ENCODE measurements at places on chromosomes 4 and X. TPM values are rescaled to one million over a fixed set of nuclear protein-coding genes. Genes with fewer than 3 reads are reported as not detected.

DNA sequence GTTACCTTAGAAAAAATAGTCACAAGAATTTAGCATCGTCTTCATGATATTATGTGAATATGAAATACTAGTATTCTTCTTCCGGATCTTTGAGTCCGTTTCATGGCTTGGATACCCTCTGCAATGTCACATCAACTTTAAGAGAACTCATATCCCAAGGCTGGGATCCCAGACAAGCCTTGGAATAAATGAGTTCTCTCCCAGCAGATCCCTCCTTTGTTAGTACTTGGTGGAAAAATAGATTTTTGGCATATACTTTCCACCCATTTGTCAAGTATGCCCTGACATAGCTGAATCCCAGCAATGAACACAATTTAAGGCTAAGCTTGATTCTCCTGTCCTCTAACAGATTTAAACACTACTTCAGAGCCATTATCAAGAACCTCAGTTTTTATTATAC lies 144.5 kb downstream of the PPARGC1A start:
- DNase-seq, result no peak

GRCh38 chr4:2925931-2926860 lies 37.0 kb downstream of the NOP14 start:
- no peak for DNase-seq

OR13H1 gene
- total RNA-seq, result not detected

GRCh38 chrX:52504551-52504950 lies 8.9 kb downstream of the XAGE1A start:
- no peak for DNase-seq

DNA sequence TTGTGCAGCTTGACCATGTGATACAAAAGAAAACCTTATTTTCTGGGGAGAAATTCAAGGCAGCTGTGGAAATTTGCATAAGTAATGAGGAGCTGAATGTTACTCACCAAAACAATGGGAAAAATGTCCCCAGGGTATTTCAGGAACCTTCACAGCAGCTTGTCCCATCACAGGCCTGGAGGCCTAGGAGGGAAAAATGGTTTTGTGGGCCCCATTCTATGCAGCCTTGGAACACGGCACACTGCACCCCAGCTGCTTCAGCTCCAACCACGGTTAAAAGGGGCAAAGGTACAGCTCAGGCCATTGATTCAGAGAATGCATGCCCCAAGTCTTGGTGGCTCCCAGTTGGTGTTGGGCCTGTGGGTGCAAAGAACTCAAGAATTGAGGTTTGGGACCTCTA lies 216.1 kb downstream of the MAGEE1 start:
- no peak for DNase-seq

- no peak for DNase-seq
Measured at GRCh38 chrX:134669378-134670098, 11.3 kb upstream of the PLAC1 start.

GRCh38 chr4:139374251-139374650 lies 72.0 kb upstream of the NDUFC1 start:
- no peak for DNase-seq

- no peak for DNase-seq
Measured at GRCh38 chrX:114800719-114801118, 216.7 kb downstream of the IL13RA2 start.

GRCh38 chr4:76984127-76984526 lies 34.6 kb downstream of the SEPTIN11 start:
- DNase-seq, result no peak

GRCh38 chrX:42399632-42400024 lies 378.3 kb downstream of the PPP1R2C start:
- DNase-seq, result no peak

- DNase-seq, result no peak
Measured at GRCh38 chr4:145148980-145149379, 31.4 kb downstream of the OTUD4 start.

DNA sequence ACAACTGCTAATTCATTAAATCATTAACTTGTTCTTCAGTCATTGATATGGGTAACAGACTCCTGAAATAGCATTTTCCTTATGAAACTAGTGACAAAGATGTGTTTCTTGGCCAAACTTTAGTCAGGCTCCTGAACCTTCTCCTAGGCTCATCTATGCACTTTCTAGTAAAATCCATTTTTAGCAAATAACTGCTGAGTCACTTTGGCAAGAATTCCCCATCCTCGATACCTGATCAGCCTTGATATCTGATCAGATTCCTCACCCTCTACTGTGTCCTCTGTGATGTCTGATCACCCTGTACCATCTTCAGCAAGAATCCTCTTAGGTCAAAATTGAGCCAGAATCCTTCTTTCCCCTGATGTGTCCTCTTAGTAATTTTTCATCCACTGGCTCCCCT lies 161.2 kb upstream of the TAPT1 start:
- no peak for DNase-seq

TEX13D gene
- total RNA-seq, result not detected

DNA sequence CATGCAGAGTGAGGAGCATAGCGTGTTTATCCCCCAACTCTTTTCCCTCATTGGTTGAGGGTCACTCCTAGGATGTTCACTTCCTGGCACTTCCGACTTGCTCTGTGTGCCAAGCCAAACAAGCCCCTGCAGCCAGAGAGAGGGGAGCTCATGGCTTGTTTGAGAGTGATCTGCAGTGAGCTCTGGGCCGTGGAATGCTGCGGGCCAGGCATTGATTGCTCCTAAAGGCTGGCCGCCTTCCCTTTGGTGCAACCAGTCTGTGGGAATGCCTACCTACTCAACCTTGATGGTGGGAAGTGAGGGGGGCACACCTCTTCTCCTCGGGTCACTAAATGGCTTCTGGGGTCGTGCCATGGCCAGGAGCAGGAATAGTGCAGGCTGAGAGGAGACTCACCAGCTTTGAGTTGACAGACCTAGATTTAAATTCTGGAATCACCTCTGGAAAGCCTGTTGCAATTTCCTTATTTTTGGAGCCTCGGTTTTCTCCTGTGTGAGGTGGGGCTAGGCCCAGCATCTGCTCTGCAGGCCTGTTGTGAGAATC lies 152.0 kb upstream of the STX18 start:
- no peak for DNase-seq

- DNase-seq, result no peak
Measured at GRCh38 chr4:185128272-185129119, 14.6 kb upstream of the SLC25A4 start.

DNA sequence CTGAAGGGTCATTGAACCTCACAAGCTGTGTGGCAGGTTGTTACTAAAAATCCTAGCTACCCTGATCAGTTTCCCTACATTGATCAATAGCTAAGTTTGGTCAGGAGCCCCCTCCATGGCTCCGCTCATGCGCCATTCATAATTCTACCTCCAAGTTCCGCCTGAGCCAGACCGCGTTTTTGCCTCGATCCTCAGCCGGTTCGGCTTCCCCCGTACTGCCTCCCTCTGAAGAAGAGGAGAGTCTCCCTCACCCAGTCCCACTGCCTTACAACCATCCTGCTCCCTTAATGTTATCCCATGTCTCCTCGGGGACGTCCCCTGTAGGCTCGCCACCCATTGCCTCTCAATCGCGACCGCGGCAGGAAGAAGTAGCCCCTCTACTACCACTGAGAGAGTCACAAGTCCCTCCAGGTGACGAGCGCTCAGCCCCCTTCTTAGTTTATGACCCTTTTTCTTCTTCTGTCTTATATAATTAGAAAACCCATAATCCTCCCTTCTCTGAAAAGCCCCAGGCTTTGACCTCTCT lies 158.2 kb downstream of the DEFB131A start:
- DNase-seq, result no peak

- no peak for DNase-seq
Measured at GRCh38 chrX:5236096-5236495, 992.6 kb downstream of the NLGN4X start.

- no peak for DNase-seq
Measured at GRCh38 chr4:70315928-70316327, 18.9 kb upstream of the CABS1 start.

- DNase-seq, result no peak
Measured at GRCh38 chr4:75232546-75232945, 281.7 kb downstream of the RCHY1 start.

OTUD4 gene
- 28.1 TPM for total RNA-seq

GRCh38 chr4:120354381-120354780 lies 287.7 kb upstream of the MAD2L1 start:
- no peak for DNase-seq

- no peak for DNase-seq
Measured at GRCh38 chr4:143939528-143939927, 34.2 kb upstream of the GYPE start.

GRCh38 chrX:74160816-74161215 lies 143.2 kb upstream of the ZCCHC13 start:
- DNase-seq, result no peak

RHOXF1 gene
- not detected for total RNA-seq

ASMT gene
- not detected for total RNA-seq

GRCh38 chr4:74370912-74371311 lies 6.0 kb downstream of the EREG start:
- DNase-seq, result no peak

DNA sequence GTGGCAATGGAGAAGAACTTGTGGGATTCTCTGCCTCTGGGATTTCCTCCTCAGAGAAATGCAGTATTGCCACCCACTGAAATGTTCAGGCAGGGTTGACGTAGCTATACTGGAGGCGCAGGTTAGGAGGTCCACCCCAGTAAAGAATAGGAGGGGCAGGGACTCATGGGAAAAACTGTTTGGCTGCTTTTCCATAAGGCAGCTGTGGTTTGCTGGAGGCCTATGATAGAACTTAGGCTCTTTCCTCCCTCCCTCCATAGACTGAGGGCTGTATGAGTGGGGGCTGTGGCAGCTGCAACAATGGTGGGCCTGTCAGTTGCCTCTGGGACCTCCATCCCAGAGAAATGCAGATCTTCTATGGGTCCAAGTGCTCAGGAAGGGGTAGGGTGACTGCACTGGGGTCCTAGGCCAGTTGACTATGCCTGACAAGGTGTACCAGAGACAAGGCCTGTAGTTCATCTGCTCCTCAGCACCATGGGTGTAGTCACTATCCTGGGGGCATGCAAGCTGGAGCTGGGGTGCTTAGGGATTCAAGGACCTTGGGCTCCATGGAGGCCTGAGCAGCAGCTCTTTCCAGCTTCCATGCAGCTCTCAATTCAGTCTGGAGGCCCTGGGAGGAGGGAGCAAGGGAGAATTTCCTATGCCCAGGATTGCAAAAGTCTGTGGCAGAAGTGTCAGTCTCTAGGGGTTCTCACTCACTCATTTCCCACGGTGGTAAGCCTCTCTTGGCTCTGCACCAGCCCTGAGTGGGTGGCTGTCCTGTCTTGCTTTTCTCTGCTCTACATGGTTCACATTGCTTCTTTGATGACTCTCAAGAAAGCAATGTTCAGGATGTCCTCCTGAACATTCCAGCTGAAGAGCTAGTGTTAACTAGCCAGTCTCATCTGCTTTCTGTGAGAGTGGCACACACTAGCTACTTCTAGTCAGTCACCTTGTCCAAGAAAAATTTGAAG lies 353.0 kb downstream of the IDS start:
- DNase-seq, result peak; percentile 23

DNA sequence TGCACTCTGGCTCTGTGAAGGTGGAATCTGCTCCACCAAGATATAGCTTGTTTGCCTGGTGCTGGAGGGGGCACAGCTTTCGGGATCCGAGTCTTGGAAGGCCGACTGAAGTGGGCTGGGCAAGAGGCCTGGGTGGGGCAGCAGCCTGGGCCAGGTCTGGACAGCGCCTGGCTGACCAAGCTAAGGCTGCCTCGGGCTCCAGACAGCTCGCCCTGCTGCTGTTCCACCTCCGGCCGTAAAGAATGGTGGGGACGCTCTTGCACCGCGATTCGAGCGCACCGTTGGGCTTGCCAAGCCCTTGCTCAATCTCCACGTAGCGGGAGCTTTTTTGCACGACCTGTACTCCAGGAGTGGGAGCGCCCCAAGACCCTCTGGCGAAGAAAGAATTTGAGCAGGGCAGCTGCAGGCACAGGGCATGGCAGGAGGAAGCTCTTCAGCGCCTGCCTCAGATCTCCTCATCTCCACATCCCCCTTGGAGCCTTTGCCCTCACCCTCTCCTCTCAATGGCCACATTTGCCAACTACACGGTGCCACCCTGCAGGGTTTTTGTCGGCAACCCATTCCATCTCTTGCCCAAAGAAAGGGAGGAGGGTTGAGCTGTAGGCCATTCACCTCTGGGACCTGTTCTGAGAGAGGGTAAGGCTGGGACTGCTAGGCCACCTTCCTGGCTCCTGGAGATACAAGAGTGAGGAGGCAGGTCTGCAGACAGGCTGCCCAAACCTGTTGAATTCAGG lies 18.9 kb downstream of the CNGA2 start:
- no peak for DNase-seq

DNA sequence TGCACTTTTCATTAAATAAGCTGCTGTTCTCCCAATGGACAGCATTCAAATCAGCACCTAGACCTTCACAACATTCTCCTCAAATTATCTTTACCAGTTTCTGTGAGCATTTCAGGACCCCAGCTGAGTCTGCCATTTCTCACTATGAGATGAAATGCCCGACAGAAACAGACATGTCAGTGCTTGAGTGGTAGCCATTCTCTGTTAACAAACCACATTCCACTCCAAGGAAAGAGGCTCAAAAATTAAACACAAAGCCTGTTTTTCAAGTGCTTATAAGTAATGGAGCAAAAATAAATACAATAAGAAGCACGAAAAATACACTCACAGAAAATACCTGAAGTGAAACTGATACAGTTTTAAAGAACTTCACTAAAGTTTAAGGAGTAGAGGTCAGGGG lies 320.2 kb upstream of the PRPS2 start:
- DNase-seq, result no peak

RTL5 gene
- 2.7 TPM for total RNA-seq

FOXP3 gene
- total RNA-seq, result 0.71 TPM

DNA sequence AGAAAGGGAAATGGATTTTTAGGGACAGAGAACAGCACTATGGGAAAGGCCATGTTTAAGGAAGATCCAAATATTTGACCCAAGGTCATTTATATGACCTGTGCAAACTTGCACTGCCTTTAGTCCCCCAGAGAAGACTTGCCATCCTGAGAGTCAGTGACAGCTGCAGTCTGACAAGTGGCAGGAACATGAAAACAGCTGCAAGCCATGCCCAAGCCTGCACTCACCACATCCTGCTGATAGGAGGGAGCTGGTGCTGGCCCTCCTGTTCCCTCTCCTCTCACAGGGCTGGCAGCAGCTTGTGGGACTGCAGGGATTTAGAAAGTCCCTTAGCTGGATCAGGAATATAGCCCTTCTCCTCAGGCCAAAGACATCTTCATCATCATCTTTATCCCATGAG lies 187.7 kb downstream of the RAP1GDS1 start:
- no peak for DNase-seq

All from kidney epithelial cell (primary cell).